Erythroblast (primary cell): ENCODE measurements at places on chromosomes 4 and X.
A peak's percentile ranks its signal among the peaks of the same experiment; 100 is the strongest.

- DNase-seq, result no peak
These were observed 145.7 kb downstream of the FBXW7 start for GRCh38 chr4:152390216-152390615.

GRCh38 chrX:17030092-17030491 lies 83.6 kb downstream of the REPS2 start:
- no peak for DNase-seq

GRCh38 chr4:94475050-94475449 lies 23.3 kb downstream of the PDLIM5 start:
- no peak for DNase-seq

GRCh38 chrX:2576793-2577192 lies 76.0 kb upstream of the DHRSX start:
- DNase-seq, result no peak

DNA sequence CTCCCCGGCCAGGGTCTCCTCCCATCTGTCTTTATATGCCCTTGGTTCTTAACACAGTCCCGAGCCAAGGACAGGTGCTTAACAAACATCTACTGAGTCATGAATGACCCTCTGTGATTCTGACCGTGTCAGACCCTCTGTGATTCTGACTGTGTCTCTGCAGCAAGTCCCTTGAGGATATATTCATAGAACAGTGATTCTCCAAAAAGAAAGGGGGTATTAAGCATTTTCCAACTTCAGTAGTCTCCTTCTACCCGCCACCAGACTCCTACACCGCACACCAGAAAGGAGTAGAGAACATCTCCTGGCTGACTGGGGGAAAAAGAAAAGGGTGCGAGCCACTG lies 13.6 kb downstream of the ACSL1 start:
- DNase-seq, result no peak

DNA sequence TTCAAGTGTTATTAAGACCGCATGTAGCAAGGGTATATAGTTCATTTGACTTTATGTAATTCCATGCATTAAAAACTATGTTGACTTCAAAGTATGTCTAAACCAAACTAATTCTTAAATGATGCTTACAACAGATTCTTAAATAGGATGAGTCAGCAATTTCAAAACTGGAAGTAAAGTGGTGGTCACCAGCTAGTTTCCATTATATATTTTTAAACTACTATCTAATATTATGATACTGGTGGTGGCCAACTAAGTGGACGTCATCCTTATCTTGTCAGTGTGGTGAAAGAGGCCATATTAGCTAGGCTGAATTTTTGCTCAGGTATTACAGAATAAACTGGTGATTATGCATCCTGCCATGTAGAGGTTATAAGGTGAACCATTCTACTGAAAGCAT lies 1.2 kb downstream of the IL15 start:
- no peak for DNase-seq

DNA sequence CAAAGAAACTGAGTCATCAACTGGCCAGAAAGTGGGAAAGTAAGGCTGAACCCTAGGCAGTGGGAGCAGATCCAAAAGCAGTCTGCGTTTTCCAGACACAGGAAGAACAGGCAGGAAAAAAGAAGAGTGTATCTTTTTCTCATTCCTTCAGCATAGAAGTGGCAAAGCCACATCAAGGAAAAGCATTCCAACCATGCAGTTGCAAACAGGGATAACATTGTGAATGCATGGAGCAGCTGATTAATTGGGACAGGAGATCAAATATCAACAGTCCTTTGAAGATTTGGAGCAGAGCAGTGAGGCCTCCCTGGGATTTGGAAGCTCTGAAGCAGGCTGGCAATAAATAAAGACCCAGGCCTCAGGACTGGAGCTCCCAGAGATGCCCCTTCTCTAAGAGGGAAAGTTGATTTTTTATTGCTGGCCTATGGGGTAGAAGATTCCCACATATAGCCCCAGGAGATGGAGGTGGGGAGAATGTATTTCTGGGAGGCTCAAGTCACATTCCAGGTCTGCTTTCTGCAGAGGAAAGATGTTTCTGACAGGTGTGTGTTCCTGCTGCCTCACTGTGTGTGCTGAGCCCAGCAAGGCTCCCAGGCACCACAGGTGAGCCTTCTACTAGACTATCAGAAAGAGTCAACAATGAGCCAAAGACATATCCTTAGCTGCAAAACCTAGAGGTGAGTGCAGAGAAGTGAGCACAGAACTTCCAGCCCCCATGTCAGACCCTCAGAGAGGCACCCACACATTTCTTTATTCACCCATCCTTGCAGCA lies 222.5 kb downstream of the RAB28 start:
- no peak for DNase-seq

DNA sequence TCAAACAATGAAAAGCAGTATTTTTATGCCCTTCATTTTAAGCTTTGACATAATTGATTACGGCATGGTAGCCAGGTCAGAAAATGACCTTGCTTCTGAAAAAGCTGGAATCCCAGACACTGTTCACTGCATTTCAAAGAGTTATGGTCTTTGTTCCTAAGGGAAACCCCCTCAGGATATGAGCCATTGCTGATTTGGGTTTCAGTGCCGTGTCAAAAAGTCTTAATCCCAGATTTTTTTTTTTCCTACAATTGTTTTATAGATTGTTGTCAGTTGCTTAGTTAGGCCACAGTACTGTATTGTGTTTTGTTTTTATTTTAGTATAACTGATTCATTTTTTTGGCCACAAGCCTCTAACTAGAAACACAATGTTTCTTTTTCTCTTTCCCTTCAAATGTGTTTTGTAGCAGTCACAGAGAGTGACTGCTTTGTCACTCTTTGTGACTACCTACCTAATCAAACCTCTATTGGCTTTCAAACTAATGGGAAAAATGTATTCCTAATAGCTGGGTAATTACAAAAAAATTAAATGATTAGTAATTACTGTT lies 10.3 kb downstream of the WDR44 start:
- no peak for DNase-seq

- DNase-seq, result no peak
These were observed 25.5 kb upstream of the FGF5 start for GRCh38 chr4:80240976-80241375.

- DNase-seq, result peak; percentile 17
These were observed 11.7 kb upstream of the MAEA start for GRCh38 chr4:1277667-1278665.

DNA sequence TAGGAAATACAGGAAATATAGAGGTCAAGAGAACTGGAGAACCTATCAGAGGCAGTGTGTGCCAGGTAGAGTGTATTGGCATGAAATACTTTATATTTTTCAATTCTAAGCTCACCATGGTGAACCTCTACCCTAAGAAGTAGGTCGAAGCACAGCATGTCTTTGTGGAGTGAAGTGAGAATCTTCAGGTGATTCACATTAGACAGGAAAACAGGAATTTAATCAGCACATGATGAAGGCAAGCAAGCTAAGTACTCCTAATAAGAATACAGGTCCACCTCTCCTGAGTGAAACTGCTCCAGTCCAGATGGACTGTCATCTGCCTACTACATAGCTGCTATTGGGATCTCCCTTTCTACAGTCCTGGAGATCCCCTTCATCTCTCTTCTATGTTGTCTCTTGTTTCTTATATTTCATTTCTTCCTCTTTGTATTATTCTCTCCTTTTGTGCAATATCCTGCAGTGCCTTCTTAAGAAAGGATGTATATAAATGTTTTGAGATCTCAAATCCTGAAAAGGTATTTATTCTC lies 159.0 kb downstream of the LRBA start:
- no peak for DNase-seq

GRCh38 chr4:55359397-55359916 lies 13.4 kb downstream of the SRD5A3 start:
- DNase-seq, result no peak

GRCh38 chr4:40255393-40256281 lies 58.8 kb downstream of the RHOH start:
- DNase-seq, result no peak

DNA sequence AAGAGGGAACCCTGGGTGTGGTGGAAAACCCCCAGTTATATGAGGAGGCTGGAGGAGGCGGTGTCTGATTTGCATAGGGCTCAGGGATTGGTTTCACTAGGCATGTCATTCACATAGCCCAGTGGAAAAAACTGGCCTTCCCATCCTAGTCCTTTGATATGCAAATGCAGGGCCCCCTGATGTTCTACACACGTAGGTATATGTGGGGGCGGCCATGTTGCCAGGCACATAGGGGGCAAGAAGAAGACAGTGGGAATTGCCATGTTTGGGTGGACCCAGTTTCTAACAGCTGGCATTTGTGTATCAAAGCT lies 34.0 kb upstream of the ENPP6 start:
- no peak for DNase-seq

- no peak for DNase-seq
These were observed 39.3 kb downstream of the GRIA3 start for GRCh38 chrX:123223409-123223808.

DNA sequence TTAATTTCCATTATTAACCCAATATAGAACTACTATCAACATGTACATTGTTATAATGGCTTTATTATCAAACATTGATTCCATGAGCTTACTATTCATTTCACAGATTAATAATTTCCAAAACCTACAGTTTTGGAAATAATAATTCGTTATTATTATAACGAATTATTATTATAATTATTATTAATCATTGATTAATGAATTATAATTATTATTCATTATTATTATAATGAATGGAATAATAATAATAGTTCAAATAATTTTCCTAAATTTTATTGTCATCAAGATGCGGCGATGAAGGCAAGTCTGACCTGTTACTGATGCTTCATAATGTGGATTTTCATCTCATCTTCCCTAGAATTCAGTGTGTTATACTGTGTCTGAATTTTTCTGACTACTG lies 22.0 kb downstream of the CTSO start:
- no peak for DNase-seq

GRCh38 chr4:136277741-136278140 lies 1254.6 kb downstream of the PCDH18 start:
- DNase-seq, result no peak

GRCh38 chr4:145580906-145581305 lies 38.3 kb upstream of the MMAA start:
- DNase-seq, result no peak

DNA sequence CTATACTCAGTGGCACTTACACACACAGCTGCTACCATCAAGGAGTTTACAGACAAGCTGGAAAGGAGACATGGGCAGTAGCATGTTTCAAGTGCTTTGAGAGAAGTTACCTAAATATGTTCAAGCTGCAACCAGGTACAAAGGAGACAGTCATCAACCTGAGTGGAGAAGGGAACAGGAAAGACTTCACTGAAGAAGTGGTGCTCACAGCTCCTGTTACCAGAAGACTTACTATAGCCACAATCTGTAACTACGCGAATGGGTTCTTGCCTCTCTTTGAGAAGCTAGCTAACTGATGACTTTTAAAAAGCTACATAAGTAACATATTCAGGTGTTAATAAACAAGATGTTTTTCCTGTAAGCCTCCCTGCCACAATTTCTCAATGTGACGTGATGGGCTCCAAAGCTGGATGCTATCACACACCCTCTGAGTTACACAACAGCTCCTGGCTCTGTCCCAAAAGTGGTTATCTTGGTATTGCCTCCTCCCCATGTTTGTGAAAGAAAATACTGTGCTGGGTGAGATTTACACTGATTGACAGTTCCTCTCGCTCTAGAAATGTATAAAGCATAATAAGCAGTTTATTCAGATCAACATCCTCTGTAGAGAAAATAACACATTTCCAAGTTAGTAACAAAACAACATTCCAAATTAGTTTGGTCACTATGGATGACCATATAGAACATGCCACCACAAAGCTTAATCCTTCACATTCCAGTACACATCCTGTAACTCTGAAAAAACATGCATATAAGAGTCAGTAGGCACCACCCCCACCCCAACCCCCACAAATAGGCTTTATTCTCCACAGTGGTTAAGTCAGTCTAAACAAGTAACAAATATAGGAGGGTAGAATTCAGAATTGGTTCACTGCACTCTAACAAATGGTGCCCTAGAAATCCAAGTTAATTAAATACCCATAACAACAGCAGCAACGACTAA lies 81.8 kb downstream of the FRYL start:
- peak; percentile 93 for DNase-seq

GRCh38 chr4:47013373-47013772 lies 18.0 kb upstream of the GABRB1 start:
- DNase-seq, result no peak

GRCh38 chr4:78185117-78185516 lies 128.0 kb downstream of the FRAS1 start:
- DNase-seq, result no peak

DNA sequence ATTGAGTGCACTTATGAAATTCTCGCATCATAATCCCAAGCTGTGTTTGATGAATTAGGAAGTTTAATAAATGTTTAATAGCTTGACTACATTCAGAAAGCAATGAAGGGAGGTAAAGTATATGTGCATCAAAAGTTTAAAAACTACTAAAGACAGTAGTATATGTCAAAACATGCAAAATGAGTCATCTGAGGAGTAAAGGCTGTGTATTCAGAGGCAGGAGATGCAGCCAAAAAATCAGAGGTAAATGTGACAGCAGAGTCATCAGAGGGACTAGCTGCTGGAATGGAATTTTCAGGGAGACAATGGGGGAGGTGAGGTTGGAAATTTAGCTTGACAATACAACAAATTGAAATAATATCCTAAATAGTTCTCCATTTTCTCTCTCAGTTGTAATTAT lies 127.0 kb upstream of the FUNDC1 start:
- no peak for DNase-seq

DNA sequence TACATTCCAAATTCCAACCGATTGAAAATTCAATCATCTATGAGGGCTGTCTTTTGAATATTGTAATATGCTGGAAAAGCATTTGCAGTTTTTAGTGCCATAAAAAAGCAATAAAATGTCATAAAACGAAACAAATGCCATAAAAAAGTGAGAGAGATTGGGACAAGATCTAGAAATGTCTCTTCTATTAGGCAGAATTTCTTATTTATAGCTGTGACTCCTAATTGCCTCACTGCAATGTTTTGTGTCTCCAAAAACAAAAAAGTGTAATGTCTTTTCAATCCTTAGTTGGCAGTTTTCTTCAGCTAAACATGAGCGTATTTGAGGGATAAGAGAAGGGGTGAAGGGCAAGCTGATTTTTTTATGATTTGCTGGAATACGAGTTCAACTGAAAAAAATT lies 153.9 kb downstream of the NAF1 start:
- no peak for DNase-seq

GRCh38 chr4:138308356-138308755 lies 66.2 kb upstream of the SLC7A11 start:
- no peak for DNase-seq

GRCh38 chrX:115616943-115617563 lies 56.1 kb downstream of the PLS3 start:
- no peak for DNase-seq

GRCh38 chr4:48891028-48891619 lies 15.4 kb downstream of the OCIAD2 start:
- no peak for DNase-seq

DNA sequence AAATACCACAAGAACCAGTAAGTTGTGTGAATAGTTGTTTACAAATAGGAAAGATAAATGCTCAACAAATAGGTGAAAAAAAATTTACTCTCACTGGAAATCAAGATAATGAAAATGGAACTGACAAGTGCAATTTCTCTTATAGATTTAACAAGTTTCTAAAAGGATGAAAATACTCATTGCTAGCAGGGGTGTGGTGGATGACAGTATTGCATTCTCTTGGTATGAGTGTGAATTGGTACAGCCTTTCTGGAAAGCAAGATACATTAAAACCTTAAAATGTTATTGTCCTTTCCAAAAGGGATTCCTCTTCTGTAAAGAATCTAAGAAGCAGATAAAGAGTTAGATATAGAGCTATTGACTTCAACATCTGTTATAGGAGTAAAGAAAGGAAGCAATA lies 240.0 kb upstream of the RPS6KA3 start:
- DNase-seq, result no peak
